Stimulated activated CD8-positive, alpha-beta memory T cell treated with anti-CD3 and anti-CD28 coated beads, Interleukin-4, amount 100 ng/mL, for 4 hours (primary cell): ENCODE measurements at places on chromosomes 2 and 18.

DNA sequence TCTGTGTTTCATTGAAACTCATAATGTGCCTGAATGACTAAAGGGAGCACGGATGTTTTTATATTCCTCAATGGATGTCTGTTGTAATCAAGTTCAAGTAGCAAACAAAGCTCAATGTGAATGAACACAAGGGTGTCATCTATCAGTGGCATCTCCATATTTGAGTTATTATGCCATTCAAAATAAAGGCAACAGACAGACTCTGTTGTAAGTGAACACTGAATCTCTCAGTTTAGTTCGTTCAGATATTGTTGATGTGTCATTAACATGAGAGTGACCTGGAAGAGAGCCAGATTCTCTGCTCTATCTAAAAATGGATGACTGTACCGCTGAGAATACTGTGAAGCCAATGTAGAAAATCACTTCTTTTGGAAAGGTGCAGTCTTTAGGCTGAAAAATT is 118.7 kb downstream of the NUP35 start:
- no peak for DNase-seq

GRCh38 chr2:168426861-168427260 is 29.2 kb upstream of the CERS6 start:
- DNase-seq, result no peak

GRCh38 chr2:235979753-235980435 is 188.3 kb downstream of the GBX2 start:
- no peak for DNase-seq

- DNase-seq, result no peak
Measured at GRCh38 chr2:200966770-200967169, 3.3 kb upstream of the ORC2 start.

GRCh38 chr18:10916865-10917264 is 232.5 kb downstream of the PIEZO2 start:
- no peak for DNase-seq

DNA sequence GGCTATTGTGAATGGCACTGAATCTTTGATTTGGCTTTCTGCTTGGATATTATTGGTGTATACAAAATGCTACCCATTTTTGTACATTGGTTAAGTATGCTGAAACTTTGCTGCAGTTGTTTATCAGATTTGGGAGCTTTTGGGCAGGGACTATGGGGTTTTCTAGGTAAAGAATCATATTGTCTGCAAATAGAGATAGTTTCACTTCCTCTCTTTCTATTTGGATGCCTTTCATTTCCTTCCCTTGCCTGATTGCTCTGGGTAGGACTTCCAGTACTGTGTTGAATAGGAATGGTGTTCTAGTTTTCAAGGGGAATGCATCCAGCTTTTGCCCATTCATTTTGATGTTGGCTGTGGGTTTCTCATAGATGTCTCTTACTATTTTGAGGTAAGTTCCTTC is 489.1 kb upstream of the LRATD1 start:
- DNase-seq, result no peak

GRCh38 chr2:104344306-104344705 is 509.6 kb upstream of the POU3F3 start:
- DNase-seq, result no peak
